ENCODE measurements at places on chromosomes 5 and 9.

DNA sequence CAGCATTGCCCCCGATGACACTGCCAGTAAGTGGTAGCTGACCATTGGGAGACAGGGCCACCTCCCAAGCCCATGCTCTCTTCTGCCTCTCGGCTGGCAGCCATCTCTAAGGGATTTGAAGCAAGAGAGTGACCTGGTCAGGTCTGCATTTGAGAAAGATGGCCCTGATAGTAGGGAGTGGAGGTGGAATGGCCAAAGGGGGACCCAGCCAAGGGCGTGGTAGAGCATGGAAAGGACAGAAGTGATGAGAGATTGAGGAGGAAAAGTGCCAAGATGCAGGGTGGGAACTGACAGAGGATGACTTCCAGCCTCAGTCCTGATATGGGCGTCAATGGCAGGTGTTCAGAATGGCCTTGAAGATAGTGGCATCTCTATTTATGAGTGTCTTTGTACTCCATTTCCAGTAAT is 9.0 kb downstream of the ABL1 start:
- no peak for DNase-seq

DNA sequence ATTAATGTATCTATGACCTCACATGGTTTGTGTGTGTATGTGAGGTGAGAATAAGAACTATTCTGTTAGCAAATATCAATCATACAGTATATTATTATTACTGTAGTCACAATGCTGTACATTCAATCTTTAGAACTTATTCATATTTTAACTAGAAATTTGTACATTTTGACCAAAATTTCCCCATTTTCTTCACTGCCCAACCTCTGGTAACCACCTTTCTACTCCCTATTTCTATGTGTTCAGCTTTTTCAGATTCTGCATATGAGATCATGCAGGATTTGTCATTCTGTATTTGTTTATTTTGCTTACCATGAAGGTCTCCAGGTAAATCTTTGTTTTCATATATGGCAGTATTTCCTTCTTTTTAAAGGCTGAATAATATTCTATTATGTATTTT is 607.9 kb downstream of the SLCO4C1 start:
- no peak for DNase-seq

GRCh38 chr9:36995927-36996705 is 38.0 kb downstream of the PAX5 start:
- DNase-seq, result peak; percentile 60

DNA sequence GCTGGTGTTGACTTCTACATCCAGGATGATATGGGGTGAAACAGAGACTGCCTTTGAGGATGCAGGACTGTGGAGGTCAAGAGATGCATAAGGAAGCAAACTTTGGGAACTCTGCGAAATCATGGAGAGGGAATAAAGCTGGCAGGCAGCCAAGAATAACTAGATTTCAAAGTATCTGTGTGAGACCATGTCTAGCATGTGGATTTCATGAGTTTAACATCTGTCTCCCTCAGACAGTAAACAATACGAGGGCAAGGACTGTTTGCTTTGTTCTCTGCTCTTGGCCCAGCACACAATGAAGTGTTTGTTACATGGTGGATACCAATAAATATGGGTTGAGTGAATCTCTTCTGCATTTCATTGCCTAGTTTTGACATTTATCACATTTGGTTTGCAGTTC is 71.3 kb downstream of the RASEF start:
- DNase-seq, result no peak

- DNase-seq, result no peak
Measured at GRCh38 chr5:142175039-142175438, 66.5 kb downstream of the NDFIP1 start.

- no peak for DNase-seq
Measured at GRCh38 chr5:142097681-142098080, 10.9 kb upstream of the NDFIP1 start.

- DNase-seq, result no peak
Measured at GRCh38 chr5:396531-396961, 46.4 kb upstream of the EXOC3 start.

GRCh38 chr5:73303148-73304079 is 130.4 kb downstream of the TMEM174 start:
- DNase-seq, result no peak

DNA sequence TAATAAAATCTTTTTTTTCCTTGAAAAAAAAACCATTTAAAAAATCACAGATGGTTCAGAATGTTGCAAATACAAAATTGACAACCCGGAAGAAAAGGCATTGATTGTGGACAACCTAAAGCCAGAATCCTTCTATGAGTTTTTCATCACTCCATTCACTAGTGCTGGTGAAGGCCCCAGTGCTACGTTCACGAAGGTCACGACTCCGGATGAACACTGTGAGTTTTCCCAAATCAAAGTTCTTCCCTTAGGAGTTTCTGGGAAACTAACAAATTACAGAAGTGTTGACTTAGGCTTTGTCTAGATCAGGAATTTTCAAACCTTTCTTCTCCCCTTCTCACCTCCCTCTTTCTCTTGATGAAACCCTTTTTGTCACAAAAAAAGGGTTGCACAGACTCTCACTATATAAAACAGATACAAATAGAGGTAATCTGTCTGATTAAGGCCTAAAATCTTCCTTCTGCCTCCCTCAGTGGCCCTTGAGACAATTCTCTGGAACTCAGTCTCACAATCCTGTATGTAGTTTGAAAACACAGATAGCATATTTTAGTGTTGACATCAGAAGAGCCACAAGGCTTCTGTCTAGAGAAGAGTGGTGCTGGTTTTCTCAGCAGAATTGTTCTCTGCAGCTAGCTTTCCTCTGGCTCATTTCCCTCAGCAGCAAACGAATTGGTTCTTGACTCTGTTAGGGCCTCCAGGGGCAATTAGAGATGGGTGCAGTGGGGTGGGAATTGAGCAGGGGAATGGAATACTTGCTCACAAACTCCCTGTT is 79.5 kb downstream of the OSMR start:
- peak; percentile 89 for DNase-seq

DNA sequence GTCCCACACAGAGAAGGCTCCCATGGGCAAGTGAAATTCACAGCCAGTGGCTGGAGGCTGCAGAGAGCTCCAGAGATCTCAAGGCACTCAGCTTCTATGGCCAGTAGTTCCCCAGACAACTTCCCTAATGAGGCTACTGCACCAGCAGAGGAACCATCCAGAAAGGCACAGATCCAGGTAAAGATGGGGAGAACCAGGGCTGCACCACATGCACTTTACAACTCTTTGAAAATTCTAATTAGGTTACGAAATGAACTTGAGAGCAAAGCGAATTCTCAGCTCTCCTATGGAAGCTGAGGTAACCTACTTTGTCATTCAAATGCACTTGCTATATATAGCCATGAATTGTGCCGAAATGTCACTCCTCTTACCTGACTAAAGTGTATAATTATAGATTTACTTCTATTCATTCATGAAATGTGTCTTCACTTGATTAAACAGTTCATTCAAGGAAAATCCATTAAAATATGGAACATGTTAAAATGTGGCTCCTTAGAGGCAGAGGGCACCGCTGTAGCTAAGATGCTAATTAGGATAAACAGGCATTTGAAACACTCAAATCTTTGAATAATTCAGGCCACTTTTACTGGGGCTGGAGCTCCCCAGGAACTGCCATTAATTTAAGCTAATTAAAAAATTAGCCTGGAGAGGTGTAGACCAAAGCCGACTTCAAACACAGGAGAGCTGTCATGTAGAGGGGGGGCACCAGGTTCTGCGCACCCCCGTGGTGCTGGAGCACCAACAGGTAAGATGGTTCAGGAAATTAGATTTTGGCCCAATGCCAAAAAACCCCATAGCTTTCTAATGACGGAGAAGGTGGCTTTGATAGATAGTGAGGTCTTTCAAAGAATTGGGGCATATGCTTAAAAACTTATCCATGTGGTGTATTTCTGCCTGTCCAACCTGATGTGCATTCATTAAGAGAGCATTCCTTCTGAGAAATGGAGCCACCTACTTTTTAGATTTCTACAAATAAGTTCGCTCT is 204.1 kb downstream of the GABBR2 start:
- no peak for DNase-seq

GRCh38 chr5:169431386-169431785 is 130.4 kb upstream of the SLIT3 start:
- no peak for DNase-seq

- peak; percentile 84 for DNase-seq
Measured at GRCh38 chr9:134642385-134643181, 980 bp downstream of the COL5A1 start.

DNA sequence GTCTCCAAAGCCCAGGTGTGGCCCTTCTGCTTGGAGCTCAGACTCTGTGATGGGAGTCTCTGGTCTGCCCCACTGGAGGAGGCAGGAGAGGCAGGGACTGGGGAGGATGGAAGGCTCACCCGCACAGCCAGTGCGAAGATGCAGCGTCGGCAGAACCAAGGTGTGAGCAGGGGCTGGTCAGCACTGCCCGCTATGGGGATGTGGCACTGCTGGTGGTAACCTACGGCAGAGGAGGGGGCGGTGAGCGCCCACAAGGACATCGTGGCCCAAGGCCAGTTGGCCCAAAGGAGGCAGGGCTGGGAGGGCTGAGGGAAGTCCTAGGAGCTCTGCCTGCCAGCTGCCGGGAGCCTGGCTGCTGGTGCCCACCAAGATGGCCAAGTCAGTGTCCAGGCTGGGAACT is 7.3 kb downstream of the PHF19 start:
- DNase-seq, result no peak

DNA sequence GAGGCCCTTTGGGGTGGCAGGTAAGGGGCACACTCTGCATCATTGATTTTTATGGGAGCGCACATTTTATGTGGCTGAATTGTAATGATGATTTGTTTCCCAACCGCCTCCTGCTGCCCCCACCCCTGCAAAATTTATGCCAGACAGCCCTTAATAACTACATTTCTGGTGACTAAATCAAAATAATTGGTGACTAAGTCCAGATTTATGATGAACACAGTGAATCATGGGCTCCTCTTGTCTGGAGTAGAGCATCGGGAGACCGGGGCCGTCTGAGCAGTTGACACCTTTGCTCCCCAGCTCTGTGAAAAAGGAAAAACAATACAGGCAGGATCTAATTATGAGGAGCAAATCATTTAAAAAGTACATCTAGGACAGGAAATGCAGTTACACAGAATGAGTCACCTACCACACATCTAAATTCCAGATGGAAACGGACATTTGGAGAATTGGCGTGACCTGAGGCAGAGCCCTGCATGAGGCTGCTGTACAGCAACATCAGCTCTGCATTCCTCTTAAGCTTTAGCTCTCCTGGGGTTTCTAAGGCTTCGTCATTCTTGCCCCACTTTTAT is 58.9 kb downstream of the DOCK2 start:
- peak; percentile 99 for DNase-seq

- DNase-seq, result no peak
Measured at GRCh38 chr5:179379321-179379890, 34.1 kb upstream of the ADAMTS2 start.

DNA sequence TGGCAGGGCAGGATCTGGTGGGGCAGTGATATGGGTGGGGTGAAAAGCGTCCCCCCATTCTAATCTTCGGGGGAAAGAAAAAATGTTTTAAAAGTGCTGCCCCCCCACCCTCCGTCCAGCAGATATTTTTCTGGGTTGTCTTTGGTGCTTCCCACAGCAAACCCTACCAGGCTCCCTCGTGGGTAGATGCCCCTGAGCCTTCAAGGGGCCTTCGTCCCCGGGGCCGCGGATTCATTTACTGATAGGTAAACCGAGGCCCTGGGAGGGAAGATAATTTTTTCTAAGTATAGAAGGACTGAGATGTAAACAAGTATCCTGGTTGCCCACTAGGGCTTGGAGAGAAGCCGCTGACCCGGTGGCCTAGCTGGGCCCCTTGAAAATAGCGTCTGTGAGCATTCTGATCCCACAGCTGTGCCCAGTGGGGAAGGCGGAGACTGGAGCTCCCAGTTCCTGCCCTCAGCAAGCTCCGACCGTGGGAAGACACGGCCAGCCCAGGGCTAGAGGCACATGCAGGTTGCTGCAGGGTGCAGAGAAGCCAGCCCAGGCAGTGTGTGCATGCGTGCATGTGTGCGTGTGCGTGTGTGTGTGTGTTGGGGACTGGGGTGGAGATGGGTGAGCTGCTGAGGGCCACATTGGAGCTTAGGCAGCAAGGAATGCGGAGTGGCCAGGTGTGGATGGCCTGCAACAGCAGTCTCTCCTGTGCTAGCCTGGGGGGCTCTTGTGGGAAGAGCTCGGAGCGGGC is 6.0 kb upstream of the RXRA start:
- DNase-seq, result no peak

DNA sequence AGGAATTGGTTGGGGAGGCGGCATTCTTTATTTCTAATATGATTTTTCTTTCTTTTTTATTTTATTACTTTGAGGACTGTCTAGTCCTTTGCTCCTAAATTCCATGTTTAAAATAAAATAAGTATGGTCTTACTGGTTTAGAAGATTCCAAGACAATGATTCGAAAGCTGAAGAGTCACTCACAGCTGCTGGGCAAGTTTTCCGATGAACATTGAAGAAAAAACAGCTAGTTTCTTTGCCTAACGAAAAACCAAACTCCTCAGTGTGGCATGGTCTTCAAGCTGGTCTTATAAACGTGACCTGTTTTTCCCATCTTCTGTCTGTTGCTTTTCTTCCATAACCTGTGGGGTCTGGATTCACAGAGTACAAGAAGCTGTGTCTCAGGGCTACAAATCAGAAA is 25.1 kb downstream of the ZNF474 start:
- DNase-seq, result peak; percentile 74

GRCh38 chr9:127570533-127571111 is 41.5 kb upstream of the STXBP1 start:
- DNase-seq, result no peak

- DNase-seq, result no peak
Measured at GRCh38 chr5:109803854-109804253, 114.1 kb downstream of the MAN2A1 start.

GRCh38 chr9:98380065-98380681 is 124.7 kb upstream of the TBC1D2 start:
- peak; percentile 82 for DNase-seq

- DNase-seq, result no peak
Measured at GRCh38 chr5:149517461-149518122, 33.6 kb downstream of the CSNK1A1 start.

DNA sequence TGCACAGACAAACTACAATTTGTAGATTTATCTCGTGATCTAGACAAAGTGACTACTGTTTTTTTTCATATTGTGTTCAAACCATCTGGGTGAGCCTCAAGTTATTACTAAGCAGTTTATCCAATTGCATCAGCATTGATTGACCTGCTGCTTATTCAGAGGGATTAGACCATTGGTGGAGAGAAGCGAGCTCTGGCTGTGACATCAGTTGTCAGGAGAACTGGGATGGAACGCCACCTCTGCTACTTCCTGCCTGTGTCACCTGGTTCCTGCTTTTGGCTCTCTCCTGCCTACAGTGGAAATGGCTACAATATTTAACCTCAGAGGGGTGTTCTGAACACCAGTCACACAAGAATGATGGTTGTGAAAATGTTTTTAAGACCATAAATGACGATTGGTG is 12.1 kb downstream of the NR4A3 start:
- DNase-seq, result no peak

- no peak for DNase-seq
Measured at GRCh38 chr5:163345216-163345615, 92.2 kb upstream of the CCNG1 start.

- DNase-seq, result no peak
Measured at GRCh38 chr9:129871046-129871445, 35.8 kb downstream of the USP20 start.

DNA sequence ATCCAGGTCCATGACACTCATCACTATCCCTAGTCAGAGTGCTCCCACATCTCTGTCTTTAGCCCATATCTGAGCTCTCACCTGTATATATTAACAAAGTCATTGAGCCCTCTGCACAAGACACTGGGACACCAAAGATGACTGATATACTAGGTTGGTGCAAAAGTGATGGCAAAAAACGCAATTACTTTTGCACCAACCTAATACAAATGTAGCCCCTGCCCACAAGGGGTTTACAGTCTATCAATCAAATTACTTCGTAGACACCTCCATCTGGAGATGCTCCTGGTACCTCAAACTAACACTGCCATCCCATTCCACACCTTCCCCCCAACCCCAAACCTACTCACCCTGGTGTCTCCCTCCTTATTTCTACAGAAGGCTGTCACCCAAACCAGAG is 194.1 kb downstream of the MCTP1 start:
- no peak for DNase-seq
